GM23248 (cell line): ENCODE measurements at places on chromosomes 1 and 21.

DNA sequence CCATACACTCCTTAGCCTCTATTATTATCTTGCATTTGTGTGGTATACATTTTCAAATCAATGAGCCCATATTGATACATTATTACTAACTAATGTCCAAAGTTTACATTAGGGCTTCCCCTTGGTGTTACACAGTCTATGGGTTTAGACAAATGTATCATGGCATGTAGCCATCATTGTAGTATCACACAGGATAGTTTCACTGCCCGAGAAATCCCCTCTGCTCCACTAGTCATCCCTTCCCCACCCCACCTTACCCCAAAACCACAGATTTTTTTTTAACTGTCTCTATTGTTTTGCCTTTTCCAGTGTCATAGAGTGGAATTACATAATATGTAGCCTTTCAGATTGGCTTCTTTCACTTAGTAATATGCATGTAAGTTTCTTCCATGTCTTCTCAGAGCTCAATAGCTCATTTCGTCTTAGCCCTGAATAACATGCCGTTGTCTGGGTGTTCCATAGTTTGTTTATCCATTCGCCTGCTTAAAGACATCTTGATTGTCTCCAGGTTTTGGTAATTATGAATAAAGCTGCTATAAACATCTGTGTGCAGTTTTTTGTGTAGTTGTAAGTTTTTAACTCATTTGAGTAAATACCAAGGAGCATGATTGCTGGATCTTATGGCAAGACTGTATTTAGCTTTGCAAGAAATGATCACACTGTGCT is 86.4 kb upstream of the LYST start:
- DNase-seq = no peak

GRCh38 chr1:203305809-203306088 is 430 bp downstream of the BTG2 start:
- peak; percentile 45 for DNase-seq

- DNase-seq = peak; percentile 63
These were observed 27.9 kb downstream of the LRRC8B start for GRCh38 chr1:89552471-89553081.

DNA sequence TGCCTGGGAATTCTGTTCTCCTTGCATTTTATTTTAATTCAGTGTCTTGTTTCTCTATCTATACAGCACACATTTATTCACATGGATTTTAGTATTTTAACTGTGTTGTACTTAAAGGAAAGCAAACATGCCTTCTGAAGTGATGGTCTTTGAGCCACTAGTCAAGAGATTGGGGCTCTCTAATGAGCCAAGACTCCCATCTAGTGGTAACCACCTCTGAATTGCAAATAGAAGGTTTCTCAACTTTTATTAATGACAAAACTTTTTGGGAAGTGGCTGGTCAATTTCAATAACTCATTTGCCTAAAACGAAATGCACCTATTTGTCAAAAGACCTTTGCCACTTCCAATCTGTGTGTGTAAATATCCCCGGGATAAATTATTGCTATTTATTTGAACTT is 199.6 kb downstream of the LTN1 start:
- DNase-seq = peak; percentile 63

DNA sequence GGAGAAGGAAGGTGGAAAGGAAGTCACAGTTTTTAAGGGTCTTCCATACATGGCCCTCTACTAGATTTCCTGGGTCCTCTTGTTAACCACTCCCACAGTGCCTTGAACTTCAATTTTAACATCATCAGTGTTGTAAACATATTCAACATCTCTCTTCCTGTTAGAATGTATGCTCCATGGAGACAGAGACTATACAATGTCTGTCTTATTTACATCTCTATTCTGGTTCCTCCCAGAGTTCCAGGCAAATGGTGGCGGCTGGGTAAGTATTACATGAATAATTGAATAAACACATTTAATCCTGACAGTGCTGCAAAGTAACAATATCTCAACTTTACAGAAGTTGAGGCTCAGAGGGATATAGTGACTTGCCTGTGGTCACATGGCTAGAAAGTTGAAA is 40.3 kb downstream of the CDC7 start:
- no peak for DNase-seq
